ENCODE measurements at places on chromosomes 1 and 21.

GRCh38 chr1:156490401-156491032, 10.1 kb downstream of the MEF2D start:
- no peak for DNase-seq

GRCh38 chr1:43530483-43531106, at the start of gene PTPRF:
Gene PTPRF, plus strand, starts transcription at chr1:43530883. Its CDS starts 14,193 bp downstream, at chr1:43545076.
- DNase-seq = no peak

DNA sequence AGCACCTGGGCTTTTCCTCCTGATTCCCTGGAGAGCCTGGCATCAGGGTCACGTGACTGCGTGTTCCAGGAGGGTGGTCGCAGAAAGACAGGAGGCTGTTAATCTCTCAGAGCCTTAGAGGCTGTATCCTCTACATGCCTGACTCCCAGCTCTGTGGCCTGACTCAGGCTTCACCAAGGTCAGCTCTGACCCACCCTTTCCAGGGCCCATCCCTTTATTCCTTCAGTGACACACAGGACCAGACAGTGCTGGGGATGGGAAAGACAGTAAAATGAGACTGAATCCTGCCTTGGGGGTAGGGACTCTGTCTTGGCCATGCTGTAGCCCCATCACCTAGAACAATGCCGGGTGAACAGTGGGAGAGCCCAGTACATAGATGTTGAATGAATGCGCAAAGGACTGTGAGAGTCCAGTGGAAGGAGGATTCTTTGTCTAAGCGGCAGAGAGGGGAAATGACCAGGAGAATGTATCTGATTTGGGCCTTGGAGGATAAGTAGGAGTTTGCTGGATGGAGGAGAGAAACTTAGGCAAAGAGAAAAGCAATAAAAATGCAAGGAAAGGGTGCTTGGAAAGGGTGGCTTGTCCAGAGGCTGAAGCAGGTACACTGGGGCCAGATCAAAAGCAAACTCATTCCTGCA, 33.0 kb downstream of the EPHX1 start:
- no peak for DNase-seq

DNA sequence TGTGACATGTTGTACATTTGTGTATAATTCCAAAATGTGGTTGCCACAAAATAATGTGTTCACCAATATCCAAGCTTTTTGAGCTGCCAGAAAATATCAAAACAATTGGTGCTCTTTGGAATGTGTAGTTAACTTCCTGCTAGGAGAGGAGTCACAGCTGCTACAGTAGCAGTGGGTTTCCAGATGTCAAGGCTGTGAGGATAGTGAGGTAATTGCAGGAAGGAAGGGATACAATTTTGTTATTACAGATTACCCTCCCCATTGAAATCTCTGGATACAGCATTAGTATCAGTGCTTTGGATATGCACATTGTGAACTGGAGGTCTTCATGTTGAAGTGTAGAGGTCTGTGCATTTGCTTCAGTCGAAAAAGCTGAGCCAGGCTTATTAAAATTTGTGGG, 253.2 kb downstream of the PTPRC start:
- no peak for DNase-seq

DNA sequence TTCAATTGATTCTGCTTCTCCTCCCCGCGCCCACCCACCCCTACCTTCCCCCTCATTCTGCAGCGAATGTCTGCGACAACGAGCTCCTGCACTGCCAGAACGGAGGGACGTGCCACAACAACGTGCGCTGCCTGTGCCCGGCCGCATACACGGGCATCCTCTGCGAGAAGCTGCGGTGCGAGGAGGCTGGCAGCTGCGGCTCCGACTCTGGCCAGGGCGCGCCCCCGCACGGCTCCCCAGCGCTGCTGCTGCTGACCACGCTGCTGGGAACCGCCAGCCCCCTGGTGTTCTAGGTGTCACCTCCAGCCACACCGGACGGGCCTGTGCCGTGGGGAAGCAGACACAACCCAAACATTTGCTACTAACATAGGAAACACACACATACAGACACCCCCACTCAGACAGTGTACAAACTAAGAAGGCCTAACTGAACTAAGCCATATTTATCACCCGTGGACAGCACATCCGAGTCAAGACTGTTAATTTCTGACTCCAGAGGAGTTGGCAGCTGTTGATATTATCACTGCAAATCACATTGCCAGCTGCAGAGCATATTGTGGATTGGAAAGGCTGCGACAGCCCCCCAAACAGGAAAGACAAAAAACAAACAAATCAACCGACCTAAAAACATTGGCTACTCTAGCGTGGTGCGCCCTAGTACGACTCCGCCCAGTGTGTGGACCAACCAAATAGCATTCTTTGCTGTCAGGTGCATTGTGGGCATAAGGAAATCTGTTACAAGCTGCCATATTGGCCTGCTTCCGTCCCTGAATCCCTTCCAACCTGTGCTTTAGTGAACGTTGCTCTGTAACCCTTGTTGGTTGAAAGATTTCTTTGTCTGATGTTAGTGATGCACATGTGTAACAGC, 339.9 kb downstream of the NTNG1 start:
- no peak for DNase-seq

DNA sequence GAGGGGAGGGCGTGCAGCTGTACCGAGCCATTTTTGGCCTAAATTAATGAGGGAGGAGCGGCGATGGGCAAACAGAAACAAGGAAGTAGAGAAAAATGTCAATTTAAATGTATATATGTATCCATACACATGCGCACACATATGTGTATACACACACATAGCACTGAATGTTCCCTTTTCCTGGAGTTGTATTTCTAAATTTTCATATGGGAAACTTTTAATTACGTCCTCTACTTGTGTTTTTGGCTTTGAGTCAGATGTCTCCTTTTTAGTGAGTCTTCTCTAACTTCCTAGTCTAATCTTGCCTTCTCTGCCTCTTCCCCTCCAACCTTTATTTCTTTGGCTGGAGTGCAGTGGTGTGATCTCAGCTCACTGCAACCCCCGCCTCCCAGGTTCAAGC, 15.4 kb upstream of the CYYR1 start:
- DNase-seq = no peak

Measured in activated CD4-positive, CD25-positive, alpha-beta regulatory T cell (primary cell).